Stimulated activated CD8-positive, alpha-beta memory T cell treated with anti-CD3 and anti-CD28 coated beads, Interleukin-2, amount 100 ng/mL, for 48 hours (primary cell): ENCODE measurements at places on chromosomes 6 and 20.

GRCh38 chr6:47231151-47231550 is 78.6 kb downstream of the TNFRSF21 start:
- no peak for DNase-seq

DNA sequence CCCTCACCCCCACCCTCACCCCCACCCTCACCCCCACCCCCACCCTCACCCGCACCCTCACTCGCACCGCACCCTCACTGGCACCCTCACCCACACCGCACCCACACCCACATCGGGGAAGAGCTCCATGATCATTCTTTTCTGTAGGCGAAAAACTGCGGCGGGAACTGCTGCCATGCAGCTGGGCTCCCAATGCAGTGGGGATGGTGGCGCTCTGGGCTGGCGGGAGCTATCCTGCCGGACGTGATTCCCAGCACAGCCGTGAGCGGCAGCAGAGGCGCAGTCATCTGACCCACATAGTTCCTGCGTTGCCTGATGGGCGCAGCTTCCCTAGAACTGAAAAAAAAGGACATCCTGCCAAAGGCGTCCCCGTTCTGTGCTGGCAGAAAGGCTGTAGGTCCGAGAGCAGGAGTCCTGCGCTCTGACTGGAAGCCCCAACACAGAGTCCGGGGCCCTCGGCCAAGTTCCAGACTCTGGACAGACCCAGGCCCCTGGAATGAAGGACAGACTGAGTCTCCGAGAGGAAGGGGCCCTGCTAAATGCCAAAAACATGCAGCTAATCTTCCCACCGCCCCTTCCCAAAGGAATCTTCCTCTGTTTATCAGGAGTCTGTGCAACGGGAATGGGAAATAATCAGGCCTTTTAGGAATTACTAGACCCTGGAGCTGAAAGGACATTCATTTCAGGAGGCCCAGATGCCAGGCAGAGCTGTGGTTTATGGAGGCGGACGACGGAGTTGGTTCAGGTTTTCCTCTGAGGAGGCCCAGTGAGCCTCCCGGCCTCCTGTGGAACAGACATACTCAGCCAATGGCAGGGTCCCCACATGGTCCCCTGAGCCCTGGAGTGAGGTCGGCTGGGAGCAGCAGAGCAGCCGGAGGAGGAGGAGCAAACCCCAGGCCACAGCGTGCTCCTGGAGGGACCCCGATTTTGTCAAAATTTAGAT is 14.1 kb upstream of the TCFL5 start:
- no peak for DNase-seq

DNA sequence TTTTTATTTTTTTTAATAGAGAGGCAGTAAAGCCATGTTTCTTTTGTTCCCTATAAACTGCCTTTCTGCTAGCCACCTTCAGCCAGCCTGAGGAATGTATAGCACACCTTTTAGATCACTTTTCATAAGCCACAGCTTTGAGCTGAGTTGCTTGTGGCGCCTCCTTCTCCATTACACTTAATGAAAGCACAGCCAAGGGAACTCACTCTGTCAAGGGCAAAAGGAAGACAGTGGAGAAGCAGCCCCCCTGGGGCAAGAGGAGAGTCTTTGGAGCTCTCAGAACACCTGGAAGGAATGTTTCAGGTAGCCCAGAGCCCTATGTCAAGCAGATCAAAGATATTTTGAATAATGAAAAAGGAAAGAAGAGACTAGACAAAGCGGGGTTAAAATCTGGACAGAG is 235.1 kb downstream of the CLIC5 start:
- DNase-seq, result no peak

DNA sequence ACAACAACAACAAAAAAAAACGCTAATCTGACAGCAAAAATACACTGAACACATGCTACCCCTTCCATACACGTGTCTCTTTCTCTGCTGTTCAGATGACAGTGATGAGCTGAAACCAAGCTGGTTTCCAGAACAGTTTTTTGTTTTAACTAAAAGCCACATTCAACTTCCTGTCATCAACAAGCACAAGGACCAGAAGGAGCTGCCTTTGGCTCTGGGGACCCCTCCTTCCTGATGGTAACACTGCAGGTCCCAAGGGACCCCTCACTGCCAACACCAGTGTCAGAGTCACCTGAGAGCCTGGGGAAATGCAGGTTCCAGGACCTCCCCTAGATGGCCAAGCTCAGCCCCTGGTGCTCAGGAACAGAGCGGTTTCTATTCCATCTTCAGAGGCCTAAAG is 6.0 kb downstream of the CST7 start:
- no peak for DNase-seq

GRCh38 chr20:51484141-51484815 is 58.2 kb downstream of the NFATC2 start:
- DNase-seq, result no peak

GRCh38 chr6:15822835-15823234 is 160.0 kb upstream of the DTNBP1 start:
- no peak for DNase-seq

GRCh38 chr20:4435671-4436455 is 285.8 kb upstream of the PRND start:
- DNase-seq, result no peak

DNA sequence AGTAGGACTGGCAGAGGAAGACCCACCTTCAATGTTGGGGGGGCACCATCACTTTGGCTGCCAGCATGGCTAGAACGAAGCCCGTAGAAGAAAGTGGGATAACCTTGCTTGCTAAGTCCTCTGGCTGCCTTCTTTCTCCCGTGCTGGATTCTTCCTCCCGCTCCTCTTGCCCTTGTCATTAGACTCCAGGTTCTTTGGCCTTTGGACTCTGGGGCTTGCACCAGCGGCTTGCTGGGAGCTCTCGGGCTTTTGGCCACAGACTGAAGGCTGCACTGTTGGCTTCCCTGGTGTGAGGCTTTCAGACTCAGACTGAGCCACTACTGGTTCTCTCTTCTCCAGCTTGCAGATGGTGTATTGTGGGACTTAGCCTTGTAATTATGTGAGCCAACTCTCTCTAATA is 28.2 kb downstream of the GSTA2 start:
- no peak for DNase-seq

DNA sequence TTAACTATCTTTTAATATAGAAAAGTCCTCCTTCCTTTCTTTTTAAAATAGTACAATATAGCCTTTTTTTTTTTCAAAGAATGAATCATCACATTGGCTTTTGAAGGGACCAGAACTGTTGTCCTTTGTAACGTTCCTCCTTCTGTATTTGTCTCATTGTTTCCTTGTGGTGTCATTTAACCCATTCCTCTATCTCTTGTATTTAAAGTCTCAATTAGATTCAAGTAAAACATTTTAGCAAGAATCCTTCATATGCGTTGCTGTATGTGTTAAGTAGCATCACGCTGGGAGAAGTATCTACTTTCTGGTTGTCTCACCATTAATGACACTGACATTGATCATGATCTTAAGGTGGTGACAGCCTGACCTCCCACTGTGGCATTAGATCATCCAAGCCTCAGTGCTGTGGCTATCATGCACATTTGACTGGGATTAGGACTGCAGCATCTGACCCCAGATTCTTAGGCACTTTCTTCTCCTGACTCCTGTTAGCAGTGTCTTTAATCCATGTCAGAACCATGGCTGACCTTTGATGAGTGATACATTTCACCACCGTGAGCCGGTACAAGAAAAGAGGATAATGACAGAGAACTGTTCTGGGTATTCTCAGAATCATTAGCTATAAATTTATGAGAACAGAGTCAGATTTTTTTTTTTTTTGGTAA is 67.5 kb upstream of the TFB1M start:
- no peak for DNase-seq

- no peak for DNase-seq
Measured at GRCh38 chr6:151112130-151112529, 127.6 kb upstream of the AKAP12 start.

DNA sequence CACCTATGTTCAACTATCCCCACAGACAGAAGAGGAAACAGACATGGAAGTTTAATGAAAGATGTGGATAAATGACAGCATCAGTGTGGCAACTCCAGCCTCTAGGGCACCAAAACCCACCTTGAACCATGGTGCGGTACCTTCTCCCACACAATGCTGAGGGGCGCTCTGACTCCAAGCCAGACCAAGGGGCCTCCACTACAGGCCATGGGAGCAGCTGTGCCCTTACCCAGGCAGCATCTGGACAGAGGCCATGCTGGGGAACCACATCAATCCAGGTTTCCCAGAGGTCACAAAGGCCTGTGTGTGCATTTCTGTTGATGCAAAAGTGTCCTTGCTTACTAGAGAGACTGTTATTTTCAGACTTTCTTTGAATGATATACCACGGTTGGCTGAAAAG is 4.1 kb downstream of the PRR18 start:
- no peak for DNase-seq

GRCh38 chr6:167232356-167232755 is 58.8 kb upstream of the UNC93A start:
- no peak for DNase-seq

DNA sequence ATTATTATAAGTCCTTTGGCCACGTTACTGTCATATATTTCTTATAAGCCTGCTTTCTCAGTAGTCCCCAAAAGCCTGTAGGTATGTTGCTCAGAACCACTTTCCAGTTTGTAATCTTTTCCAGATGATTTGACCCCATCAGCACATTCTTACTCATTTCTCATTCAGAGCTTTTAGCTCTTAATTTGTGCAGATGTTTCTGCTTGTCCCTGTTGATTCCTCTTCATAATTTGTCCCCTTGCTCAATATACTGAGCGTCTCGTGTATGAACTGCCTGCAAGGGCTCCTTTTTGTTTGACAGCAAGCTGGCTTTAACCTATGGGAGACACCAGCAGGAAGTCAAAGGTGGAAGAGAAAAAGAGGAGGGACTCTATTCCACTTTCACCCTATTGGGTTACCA is 733.8 kb upstream of the GJE1 start:
- no peak for DNase-seq

DNA sequence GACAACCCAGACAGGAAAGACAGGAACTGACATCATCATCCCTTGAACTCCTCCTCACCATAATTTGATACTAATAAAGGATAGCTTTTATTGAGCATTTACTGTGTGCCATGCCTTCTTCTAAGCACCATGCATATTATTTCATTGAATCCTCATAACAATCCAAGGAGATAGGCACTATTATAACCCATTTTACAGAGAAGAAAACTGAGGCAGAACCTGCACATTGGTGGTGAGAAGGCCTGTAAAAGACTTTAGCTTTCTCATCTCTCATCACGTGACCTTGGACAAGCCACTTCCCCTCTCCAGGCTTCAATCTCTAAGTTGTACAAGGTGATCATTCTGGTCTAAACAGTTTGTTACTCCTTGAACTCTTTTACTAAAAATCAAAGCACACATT is 34.5 kb upstream of the PREX1 start:
- DNase-seq, result no peak

DNA sequence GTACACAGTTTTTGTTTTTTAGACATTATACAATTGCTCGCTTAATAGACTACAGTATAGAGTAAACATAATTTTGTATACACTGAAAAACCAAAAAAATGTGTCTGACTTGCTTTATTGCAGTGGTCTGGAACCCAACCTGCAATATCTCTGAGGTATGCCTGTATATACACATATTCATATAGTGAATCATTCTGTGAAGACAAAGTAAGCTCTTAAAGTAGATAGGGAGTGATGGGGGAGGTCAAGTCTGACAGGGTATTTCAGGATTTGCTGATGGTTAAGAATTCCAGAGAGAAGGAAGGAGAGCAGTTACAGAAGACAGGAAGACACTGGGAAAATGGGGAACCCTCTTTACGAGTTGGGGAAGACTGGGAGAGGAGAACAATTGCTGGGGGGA is 417.9 kb downstream of the CD109 start:
- no peak for DNase-seq

DNA sequence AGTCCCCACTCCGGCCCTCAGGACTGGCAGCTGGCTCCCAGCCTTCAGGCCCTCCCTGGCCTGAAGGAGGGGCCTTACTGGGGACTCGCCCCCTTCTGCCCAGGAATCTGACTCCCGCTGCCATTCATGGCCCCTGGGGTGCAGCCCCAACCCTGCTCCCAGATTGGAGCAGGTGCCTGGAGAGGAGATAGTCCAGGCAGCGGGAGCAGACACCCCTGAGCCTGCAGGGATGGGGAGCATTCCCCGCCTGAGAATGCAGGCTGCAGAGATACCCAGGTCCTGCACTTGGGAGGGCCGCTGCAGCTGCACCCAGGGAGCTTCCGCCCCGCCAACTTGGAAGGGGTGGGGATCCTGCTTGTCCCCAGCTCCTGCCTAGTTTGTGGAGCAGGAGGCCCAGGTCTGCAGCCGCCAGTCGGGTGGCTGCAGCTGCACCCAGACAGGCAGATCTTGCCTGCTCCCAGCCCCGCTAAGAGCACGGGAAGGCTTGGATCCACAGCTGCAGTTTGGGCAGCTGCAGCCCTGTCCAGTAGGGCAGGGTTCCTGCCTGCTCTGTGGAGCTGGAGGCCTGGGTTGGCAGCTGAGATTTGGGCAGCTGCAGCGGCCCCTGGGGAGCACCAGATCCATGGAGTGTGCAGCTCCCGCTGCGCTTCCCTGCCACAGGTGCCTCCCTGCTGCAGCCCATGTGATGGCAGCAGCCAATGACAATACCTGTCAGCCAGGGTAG is 5.2 kb downstream of the GTSF1L start:
- DNase-seq, result no peak
